IPS DF 19.7 (cell line): ENCODE measurements at places on chromosomes 12 and 14.

DNA sequence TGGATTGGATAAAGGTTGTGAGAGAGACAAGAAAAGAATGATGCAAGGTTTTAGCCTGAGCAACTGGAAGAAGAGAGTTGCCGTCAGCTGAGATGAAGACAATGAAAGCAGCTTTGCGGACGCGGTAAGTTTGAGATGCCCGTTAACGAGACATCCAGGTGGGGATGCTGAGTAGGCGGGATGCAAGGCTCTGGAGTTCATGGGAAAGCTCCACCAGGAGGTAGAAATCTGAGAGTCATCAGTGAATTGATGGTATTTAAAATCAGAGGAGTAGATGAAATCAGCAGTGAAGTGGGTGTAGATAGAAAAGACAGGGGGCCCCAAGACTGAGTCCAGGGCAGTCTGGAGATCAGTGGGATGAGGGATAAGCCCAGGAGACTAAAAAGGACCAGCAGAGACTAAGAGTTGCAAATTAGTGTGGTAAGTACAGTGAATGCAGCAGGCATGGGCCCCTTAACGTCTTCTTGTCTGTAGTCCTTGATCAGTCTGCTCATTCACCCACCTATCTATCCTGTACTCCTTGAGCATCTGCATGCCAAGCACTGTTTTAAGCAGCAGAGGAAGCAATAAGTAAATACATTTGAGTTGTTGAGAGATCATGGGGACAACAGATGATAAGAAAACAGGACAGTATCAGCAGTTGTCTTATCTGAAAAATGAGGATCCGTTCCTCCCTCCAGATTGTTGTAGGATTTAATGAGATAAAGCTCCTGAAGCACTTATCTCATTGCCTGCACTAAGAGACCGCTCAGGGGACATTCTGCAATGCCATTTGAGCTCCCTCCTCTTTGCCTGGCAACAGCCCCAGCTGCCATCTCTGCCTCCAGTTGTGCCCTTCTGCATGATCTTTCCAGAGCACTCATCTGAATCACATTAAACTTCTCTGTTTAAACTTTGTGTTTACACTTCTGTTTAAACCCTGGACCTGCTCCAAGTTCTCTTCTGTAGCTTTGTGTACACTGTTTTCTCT is 91.5 kb downstream of the APAF1 start:
- DNase-seq = no peak

GRCh38 chr12:19886639-19887064 is 447.4 kb downstream of the AEBP2 start:
- DNase-seq = no peak

DNA sequence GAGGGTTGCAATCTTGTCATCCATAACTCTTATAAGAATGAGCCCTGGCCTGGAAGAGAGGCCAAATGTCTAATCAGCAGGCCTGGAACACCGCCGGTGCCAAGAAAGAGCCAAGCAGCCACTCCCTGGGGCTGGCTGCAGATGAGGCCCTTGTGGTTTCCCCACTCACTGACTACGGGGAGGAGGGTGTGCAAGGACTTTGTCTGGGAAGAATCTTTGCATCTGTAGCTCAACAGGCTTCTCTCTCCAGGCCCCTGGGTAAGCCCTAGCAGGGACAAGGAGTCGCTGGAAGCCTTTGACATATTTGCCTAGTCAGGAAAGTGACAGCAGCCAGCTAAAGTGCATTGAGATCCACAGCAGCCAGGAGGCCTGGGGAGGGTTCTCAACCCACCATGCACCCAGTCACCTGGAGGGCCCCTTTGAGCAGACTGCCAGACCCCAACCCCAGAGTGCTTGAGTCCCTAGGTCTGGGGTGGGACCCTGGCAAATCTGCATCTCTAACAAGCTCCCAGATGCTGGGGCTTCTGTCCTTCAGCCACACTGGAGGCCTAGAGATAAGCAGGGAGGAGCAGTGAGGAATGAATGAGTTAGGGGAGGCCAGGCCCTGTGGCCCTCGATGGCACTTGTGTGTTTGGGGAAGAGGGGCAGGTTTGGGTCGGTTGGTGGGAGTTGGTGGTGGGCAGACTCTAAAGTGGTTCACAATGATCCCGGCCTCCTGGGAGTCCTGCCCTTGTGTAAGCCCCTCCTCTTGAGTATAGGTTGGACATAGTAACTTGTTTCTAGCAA is 13.9 kb upstream of the LRTM2 start:
- no peak for DNase-seq

DNA sequence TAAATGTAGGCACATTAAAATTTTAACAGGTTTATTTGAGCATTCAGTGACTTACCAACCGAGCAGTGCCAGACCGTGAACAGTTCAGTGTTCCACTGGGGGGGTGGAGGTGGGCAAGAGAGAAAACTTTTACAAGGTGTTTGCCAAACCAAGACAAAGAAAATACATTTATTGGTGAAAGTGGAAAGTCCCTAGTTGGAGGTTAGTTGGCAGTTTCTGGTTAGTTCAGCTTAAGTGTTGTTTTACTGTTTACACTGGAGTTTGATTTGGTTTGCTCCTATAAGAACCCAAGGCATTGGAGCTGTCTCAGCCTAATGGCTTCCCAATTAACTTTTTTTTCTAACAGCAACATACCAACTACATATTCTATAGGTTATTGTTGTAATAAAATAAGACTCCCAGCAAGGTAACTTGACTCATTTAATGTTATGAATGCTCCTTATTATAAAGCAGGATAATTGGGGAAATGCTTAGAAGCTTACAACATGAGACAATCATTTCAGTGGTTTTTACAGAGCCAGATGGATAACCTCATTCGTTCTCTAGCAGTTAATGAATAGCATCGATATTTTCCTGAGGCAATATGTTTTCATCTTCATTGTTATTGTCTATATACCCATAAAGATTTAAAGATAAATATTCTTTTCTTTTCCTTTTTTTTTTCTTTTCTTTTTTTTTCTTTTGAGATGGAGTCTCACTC is 115.8 kb downstream of the ETNK1 start:
- no peak for DNase-seq

GRCh38 chr14:105476831-105477659 is 2.4 kb downstream of the CRIP2 start:
- DNase-seq = no peak

DNA sequence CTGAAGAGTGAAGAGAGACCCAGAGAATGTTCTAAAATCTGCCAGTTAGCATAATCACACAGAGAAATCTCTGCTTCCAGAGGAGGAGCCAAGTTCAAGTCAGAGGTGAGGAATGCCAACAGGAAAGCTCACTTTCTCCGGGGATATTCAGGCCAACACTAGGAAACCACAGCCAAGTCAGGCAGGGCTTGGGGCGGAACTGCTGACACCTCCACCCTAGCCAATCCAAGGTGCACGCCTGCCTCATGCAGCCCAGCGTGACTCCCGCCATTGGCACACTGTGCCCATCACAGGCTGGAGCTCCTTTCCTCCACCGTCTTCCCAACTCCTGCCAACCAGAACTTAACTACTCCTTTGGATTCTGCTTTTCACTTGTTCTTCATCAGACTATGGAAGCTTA is 374.3 kb upstream of the CCDC196 start:
- DNase-seq = no peak

DNA sequence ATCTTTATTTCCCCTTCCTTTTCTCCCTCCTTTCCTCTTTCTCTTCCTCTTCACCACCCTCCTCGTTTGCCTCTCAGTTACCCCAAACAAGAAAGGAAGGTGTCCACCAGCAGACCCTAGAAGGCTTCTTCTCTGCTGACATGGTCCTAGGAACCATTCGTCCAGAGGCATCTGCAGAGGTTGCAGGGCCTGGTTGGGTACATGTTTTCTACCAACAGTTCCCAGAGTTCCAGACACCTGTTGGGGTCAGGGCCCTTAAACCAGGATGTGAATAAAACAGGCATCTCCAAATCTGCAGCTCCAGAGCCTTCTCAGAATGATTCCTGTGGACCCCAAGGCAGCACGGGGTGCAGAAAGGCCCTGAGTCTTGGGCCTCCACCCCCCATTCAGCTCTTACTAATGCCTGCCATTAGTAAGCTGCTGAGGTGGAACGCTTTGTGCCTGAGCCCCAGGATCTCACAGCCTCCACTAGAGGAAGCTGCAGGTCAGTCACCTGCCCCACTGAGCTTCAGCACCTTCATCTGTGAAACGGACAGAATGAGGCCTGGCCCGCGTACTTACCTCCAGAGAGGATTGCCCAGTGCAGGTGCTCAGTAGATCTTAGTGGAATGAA is 130.4 kb downstream of the DICER1 start:
- no peak for DNase-seq

- no peak for DNase-seq
Observed at GRCh38 chr12:111022386-111022785, 102.0 kb upstream of the MYL2 start.

- no peak for DNase-seq
Observed at GRCh38 chr12:20950248-20950647, 139.7 kb downstream of the SLCO1B3 start.

- DNase-seq = peak; percentile 40
Observed at GRCh38 chr12:83823386-83824045, 1089.1 kb downstream of the SLC6A15 start.

GRCh38 chr14:52076334-52076733 is 7.5 kb upstream of the NID2 start:
- DNase-seq = no peak

DNA sequence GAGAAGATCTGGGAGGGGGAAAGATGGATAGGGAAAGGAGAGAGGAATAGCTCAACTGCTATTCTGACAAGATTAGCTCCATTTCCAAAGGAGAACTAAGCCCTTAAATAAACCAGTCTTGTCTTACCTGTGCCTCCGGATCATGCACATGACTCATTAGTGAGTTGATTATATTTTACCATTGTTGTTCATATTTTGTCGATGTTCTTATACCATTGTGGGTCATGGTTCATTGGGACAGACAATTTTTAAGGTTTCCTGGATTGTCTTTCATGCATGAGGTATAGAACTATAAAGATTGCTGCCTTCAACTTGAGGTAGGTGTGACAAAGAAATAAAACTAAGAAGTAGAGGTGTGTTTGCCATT is 243.0 kb upstream of the ATP2B1 start:
- no peak for DNase-seq
